Fibroblast of skin of abdomen (primary cell): ENCODE measurements at places on chromosomes 11 and 22.

GRCh38 chr11:69272831-69273485 is 21.0 kb upstream of the MYEOV start:
- DNase-seq, result no peak

GRCh38 chr11:60862171-60862570 is 5.2 kb upstream of the ZP1 start:
- no peak for DNase-seq

DNA sequence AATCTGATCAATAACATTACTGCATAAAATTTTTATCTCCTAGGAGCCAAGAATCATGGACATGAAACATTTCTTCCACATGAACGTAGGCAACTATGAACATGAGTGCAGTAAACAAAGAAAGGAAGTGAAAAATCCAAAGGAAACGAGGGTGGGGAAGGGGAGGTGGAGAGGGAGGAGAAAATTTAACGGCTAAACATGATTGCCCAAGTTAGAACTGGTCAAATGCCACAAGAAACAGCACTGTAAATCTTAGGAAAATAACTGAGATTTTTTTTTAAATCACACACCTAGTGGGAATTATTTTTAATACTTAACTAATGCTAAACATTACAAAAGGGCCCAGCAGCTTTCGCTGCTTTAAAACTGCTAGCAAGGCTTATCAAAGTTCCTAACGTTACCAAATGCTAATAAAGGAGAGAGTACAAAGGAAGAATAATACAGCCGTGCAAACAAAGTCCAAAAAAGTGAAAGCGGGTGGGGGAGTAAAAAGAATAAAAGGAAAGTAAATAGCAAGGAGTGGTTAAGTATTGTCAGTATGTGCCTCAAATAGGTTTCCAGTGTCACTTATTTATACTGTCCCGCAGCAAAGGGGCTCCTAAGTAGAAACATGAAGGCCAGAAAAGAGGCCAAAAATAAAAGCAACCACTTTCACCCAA is 13.7 kb downstream of the NARS2 start:
- DNase-seq, result no peak

GRCh38 chr11:47083913-47084312 is 92.8 kb downstream of the ARFGAP2 start:
- peak; percentile 71 for DNase-seq

DNA sequence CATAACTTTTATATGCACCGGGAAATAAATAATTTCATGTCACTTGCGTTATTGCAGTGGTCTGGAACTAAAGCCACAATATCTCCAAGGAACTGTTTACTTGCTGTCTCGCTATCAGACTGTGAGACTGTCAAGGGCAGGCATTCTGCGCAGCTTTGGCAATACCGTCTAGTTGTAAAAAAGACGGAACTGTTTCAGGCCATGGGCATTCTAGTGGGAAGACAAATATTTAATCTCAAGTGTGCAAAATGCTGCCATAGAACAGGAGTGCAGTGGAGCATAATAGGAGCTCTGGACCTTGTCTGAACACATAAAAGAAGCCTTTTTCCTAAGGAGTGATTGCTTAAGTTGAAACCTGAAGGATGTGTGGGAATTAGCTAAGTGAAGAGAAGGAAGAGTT is 53.8 kb downstream of the PACS1 start:
- DNase-seq, result no peak

- DNase-seq, result peak; percentile 96
Observed at GRCh38 chr22:44550711-44551491, 52.9 kb upstream of the RTL6 start.
